Thymus (tissue), 14 donors: ENCODE measurements at places on chromosomes 3 and 15.
A peak's percentile ranks its signal among the peaks of the same experiment; 100 is the strongest.

DNA sequence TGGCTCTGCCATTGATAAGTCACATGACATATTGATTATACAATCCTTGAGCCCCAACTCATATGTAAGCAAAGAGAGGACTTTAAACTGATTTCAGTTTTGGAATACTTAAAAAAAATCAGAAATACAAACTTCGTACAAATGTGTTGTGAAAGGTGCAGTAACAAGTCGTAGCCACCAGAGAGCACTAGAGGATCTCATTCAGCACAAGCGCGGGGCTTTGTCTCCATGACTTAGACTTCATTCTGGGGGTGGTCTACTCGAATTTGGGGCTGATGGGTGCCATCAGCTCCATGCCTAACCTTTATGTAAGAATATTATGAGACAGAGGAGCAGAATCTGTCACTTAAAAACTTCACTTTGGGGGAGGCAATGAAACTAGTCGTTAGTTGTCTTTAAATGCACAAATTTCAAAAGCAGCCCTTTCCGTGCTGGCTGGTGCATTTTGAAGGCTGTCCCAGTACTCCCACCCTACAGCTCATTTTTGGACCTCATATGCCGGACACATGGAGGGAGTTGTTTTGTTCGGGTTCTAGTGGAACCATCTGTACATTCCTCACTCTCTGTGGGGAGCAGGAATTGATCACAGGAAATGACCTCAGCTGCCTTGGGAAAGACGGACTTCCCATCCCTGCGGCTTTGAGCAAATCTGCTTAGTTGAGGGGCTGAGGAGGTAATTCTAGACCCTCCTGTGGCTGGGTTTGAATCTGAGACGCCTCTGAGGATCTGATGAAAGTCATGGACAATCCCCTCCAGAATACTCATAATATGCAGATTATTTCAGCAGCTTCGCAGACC, 27.5 kb upstream of the MASP1 start:
- H3K27ac ChIP-seq = no peak overlapping the region
- H3K27me3 ChIP-seq = peaks cover 16% of the 10 kb centered on the region
- H3K36me3 ChIP-seq = no peaks in the 10 kb centered on the region
- peak; percentile 29 for DNase-seq
- no peaks in the 10 kb centered on the region for H3K4me1 ChIP-seq

GRCh38 chr3:120440762-120441161, 10.0 kb downstream of the FSTL1 start:
- no peak for DNase-seq
- H3K4me1 ChIP-seq = no peaks in the 10 kb centered on the region
- no peaks in the 10 kb centered on the region for H3K36me3 ChIP-seq
- H3K4me3 ChIP-seq = no peak overlapping the region

- H3K4me1 ChIP-seq = no peaks in the 10 kb centered on the region
- no peak overlapping the region for H3K4me3 ChIP-seq
- H3K36me3 ChIP-seq = no peaks in the 10 kb centered on the region
Measured at GRCh38 chr15:82613747-82614146, 33.4 kb downstream of the CPEB1 start.

- H3K27me3 ChIP-seq = no peaks in the 10 kb centered on the region
- no peak overlapping the region for H3K27ac ChIP-seq
- no peaks in the 10 kb centered on the region for H3K36me3 ChIP-seq
- DNase-seq = no peak
Measured at GRCh38 chr15:61090386-61091288, 138.5 kb downstream of the RORA start.

GRCh38 chr3:190299969-190300368, 22.3 kb downstream of the CLDN1 start:
- DNase-seq = no peak
- H3K27ac ChIP-seq = no peak overlapping the region
- H3K4me1 ChIP-seq = no peaks in the 10 kb centered on the region
- no peaks in the 10 kb centered on the region for H3K36me3 ChIP-seq

DNA sequence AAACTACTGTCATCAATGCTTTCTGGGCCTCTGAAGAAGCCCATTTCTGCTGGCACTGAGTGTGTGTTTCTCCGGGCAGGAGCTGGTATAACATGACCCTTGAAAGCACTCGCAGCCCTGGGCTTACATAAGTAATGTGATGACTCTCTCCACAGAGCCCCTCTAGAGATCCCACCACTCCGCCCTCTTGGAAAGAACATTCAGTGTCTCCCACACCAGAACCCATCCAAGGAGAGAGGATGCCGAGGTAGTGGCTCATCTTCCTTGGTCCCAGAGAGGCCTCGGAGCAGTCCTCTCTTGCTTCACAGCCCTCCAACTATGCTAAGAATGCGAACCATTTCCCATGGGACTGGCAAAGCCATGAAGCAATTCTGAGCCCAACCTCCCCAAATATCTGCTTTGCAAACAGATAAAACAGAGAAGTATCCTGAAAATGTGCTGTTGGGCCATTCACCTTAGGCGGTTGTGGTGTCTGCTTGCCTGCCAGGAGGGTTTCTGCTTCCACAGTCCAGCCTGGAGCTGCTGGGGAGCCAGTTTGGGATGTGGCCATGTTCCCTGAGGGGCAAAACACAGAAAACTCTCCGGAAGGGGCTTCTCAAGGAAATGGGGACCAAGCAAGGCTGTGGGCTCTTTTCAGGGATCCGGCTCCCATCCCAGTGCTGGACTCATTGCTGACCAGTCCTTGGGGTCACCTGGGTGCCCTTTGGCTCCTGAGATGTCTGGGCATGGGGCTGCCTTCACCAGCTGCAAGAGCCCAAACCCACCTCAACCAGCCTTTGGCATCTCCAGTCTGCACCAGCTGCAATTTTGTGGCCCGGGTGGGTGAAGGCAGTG, 47.3 kb downstream of the AMOTL2 start:
- no peaks in the 10 kb centered on the region for H3K36me3 ChIP-seq
- no peaks in the 10 kb centered on the region for H3K4me1 ChIP-seq
- no peaks in the 10 kb centered on the region for H3K27me3 ChIP-seq
- H3K4me3 ChIP-seq = no peak overlapping the region
- no peak for DNase-seq
- no peak overlapping the region for H3K27ac ChIP-seq

GRCh38 chr15:62610265-62610869, 432.2 kb upstream of the TPM1 start:
- DNase-seq = no peak
- no peaks in the 10 kb centered on the region for H3K36me3 ChIP-seq
- H3K4me1 ChIP-seq = no peaks in the 10 kb centered on the region
- H3K27ac ChIP-seq = no peak overlapping the region
- no peak overlapping the region for H3K4me3 ChIP-seq

DNA sequence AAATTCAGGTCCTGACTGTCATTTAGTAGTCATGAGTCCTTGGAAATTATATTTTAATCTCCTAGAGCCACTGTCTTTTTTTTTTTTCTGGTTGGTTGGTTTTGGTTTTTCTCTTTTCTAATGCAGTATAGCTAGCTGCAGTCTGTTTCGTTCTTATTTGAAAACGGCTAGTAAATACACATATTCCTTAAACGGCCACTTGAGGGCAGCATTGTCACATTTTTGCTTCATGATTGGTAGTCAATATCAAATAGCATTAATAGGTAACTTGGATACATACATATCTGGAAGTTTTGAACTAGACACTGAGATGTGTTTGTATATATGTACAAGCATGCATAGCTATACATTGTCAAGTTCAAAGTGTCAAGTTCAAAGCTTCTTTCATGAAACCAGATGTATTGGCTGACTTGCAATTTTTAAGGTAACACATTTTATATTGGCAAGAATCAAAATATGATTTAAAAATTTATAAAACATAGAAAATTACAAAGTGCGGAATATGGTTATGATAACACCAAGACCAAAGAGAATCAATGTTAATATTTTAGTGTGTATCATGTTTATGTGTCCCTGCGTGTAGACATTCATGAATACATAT, 22.5 kb downstream of the GABRA5 start:
- no peaks in the 10 kb centered on the region for H3K36me3 ChIP-seq
- no peak overlapping the region for H3K27ac ChIP-seq
